ENCODE measurements at places on chromosomes 3 and 15.

DNA sequence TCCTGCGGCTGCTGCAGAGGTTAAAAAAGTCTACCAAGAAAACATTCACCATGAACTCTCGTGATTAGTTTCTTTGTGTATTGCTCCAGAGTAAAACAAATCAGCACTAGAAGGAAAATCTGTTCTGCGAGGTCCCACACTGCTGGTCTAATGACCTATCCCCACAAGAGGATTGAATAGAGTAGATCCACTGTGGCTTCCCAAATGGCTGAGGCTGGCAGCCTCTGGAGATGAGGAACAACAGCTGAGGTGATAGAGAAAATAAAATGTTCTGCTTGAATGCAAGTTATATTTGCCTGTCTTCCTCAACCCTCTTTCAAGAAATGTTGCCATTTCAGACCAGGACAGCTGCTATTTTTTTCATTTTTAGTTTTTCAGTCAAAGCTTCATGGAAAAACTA, 883.3 kb downstream of the CADM2 start:
- no peak for DNase-seq

GRCh38 chr3:124516333-124516732, 213.9 kb upstream of the UMPS start:
- DNase-seq, result no peak

DNA sequence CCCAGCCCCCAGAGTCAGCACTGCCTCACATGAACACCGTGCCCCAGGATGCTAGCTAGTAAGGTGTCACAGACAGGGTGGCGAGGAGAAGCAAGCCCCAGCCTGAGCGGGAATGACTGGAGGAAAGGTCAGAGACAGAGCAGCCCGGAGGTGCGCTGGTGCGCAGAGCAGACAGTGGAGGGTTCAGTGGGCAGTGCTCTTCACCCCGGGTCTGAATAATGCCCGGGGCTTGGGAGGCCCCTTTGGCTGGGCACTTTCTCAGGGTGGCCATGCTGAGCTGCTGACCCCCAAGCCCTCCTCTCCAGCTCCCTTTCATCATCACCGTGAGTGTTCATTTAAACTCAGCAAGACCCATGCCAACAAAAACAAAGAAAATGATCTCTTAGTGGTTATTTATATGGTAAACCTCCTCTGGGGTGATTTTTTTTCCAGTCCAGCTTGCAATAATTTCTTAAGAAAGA, 110.8 kb downstream of the VGLL4 start:
- DNase-seq, result no peak

DNA sequence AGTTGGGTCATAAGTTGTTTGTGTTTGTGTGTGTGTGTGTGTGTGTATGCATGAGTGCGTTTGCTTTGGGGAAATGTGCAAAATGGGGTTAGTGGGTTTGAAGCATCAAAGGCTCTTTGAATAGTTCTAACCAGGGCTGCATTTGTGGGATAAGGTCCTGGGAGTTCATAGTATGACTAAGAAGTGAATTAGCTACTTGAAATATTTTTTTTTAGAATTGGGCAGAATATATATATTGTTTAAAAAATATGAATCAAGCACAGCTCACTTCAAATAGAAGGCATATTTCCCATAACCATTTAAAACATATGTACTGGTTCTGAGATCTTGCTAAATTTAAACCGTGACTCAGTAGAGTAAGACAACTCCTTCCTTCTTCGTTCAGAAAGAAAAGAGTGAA, 43.1 kb downstream of the IGF2BP2 start:
- DNase-seq, result no peak

DNA sequence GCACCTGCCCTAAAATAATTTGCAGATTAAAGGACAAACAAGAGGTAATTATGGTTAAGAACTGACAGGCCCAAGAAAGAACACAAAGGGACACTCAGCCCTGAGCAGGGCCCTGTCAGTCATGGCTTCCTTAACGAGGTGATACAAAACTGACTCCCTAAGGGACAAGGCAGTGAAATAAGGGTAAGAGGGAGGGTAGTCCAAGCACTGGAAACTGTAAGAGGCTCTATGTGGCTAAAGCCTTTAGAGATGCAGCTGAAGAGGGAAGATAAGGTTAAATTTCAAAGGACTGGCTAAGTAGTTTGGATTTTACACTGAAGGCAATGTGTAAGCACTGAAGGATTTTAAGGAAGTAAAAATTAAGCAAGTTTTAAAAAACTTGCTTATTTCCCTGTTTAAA, 3.9 kb downstream of the ATR start:
- DNase-seq, result no peak

GRCh38 chr3:122390665-122391064, 6.7 kb downstream of the FAM162A start:
- DNase-seq, result no peak

All from activated T-cell treated with anti-CD3 and anti-CD28 coated beads, Interleukin-2, amount 50 U/mL, for 1 hour (primary cell).